ENCODE measurements at places on chromosomes 5 and 9. TPM values are rescaled to one million over a fixed set of nuclear protein-coding genes. Genes with fewer than 3 reads are reported as not detected.
A peak's percentile ranks its signal among the peaks of the same experiment; 100 is the strongest.

ZNF883 gene
- total RNA-seq, result 0.74 TPM

FGD3 gene
- total RNA-seq, result 24.3 TPM

PIP5KL1 gene
- total RNA-seq, result 4.9 TPM

SEPTIN8 gene
- total RNA-seq, result 37.8 TPM

PCDHB4 gene
- total RNA-seq, result 3.4 TPM

NOP16 gene
- total RNA-seq, result 5.0 TPM

DNA sequence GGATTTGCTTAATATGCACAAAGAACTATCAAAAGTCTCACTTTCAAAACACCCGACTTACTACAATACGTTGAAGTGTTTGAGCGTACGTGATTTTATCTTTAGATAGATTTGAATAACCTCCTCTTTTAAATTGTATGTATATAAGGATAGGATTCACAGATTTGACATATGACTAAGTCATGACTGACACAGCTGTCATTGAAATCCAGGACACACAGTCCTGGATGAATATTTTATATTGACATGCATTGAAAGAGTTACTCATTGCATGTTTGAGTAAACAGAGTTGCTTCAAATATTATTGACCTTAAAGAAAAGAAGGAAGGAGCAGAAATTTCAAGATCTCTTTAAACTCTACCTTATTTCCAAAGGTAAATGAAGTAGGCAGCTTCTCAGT is 3.3 kb downstream of the MUSK start:
- DNase-seq, result no peak
- H3K36me3 ChIP-seq, result no peaks in the 10 kb centered on the region
- no peak overlapping the region for H3K27ac ChIP-seq

DNA sequence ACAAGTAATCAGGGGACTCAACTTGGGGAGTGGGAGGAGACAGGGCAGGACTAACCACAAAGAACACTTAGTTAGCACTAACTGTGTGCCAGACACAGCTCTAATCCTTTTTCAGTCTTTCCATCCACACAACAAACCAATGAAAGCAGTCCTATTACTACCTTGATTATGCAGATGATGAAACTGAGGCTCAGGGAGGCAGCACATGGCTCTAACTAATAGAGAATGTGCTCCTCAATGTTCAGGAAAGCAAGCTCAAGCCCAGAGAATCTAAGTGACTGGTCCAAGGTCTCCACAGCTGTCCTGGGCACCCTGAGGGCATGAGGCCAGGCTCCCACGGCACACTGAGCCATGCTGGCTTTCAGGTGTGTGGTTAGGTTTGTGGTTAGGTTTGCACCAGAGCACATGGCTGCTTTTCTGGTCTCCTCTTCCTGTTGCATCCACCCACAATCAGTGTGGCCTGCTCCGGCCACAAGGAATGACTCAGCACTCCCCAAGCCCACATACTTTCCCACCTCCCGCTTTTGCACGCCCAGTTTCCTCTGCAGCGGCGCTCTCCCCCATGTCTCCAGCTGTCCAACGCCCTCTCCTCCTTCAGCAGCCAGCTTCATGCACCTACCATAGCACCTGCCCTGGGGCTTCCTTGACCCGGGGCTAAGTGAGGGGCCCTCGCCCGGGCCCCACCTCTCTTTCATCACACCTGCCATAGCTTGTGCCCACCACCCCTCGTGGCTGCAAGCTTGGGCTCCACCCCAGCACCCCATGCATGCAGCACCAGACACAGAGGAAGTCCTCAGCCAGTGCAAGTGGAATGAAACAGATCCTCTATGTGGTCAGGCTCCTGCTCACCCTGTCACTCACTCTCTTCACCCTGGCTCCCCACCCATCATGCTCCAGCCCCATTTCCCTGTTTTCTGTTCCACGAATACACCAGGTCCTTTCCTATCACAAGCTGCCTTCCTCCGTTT is 133.1 kb downstream of the GABBR2 start:
- no peak for DNase-seq
- H3K4me3 ChIP-seq, result no peak overlapping the region
- H3K36me3 ChIP-seq, result no peaks in the 10 kb centered on the region
- H3K4me1 ChIP-seq, result no peaks in the 10 kb centered on the region

DNA sequence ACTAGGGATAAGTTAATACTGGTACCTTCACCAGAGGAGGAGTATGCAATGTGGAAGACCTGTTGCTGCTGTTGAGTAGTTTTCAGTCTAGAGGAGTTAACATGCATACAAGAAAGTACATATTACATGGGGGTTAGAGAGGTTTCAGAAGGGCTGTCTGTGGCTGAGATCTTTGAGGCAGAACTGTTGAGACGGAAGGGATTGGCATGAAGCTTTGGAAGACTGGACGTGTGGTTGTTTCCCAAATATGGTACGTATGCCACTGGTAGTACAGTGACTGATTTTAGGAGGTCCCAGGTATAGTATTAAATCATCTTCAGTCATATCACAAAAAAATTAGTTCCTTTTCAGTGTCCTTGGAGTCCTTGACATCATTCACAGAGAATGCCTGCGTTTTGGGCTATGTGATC is 17.6 kb downstream of the TNFAIP8 start:
- no peaks in the 10 kb centered on the region for H3K27me3 ChIP-seq
- H3K27ac ChIP-seq, result no peak overlapping the region
- DNase-seq, result no peak

GRCh38 chr5:12624776-12625560 is 720.7 kb upstream of the CTNND2 start:
- no peaks in the 10 kb centered on the region for H3K36me3 ChIP-seq
- no peaks in the 10 kb centered on the region for H3K27me3 ChIP-seq
- no peak for DNase-seq
- no peak overlapping the region for H3K4me3 ChIP-seq
- H3K4me1 ChIP-seq, result no peaks in the 10 kb centered on the region
- no peak overlapping the region for H3K27ac ChIP-seq

- no peaks in the 10 kb centered on the region for H3K27me3 ChIP-seq
Observed at GRCh38 chr9:20256284-20256948, 365.9 kb downstream of the MLLT3 start.

- DNase-seq, result no peak
- H3K4me3 ChIP-seq, result no peak overlapping the region
- no peaks in the 10 kb centered on the region for H3K27me3 ChIP-seq
- H3K36me3 ChIP-seq, result peaks cover 13% of the 10 kb centered on the region
- no peak overlapping the region for H3K27ac ChIP-seq
Observed at GRCh38 chr5:31479706-31480105, 52.2 kb downstream of the DROSHA start.

GRCh38 chr5:116604805-116605204 is 30.2 kb upstream of the SEMA6A start:
- H3K4me3 ChIP-seq, result no peak overlapping the region
- H3K27ac ChIP-seq, result no peak overlapping the region
- H3K36me3 ChIP-seq, result no peaks in the 10 kb centered on the region
- no peaks in the 10 kb centered on the region for H3K27me3 ChIP-seq
- DNase-seq, result no peak

- no peak overlapping the region for H3K4me3 ChIP-seq
- no peaks in the 10 kb centered on the region for H3K4me1 ChIP-seq
- H3K36me3 ChIP-seq, result no peaks in the 10 kb centered on the region
- no peak for DNase-seq
Observed at GRCh38 chr9:129671519-129671918, 6.1 kb downstream of the PRRX2 start.

- no peaks in the 10 kb centered on the region for H3K27me3 ChIP-seq
- H3K4me3 ChIP-seq, result no peak overlapping the region
- no peak for DNase-seq
- no peaks in the 10 kb centered on the region for H3K36me3 ChIP-seq
- H3K4me1 ChIP-seq, result no peaks in the 10 kb centered on the region
- no peak overlapping the region for H3K27ac ChIP-seq
Observed at GRCh38 chr9:123434619-123435240, 78.7 kb downstream of the CRB2 start.

- H3K4me1 ChIP-seq, result no peaks in the 10 kb centered on the region
- no peaks in the 10 kb centered on the region for H3K27me3 ChIP-seq
- H3K36me3 ChIP-seq, result peaks cover 8% of the 10 kb centered on the region
- H3K27ac ChIP-seq, result no peak overlapping the region
- no peak overlapping the region for H3K4me3 ChIP-seq
Observed at GRCh38 chr9:6495466-6495865, 82.5 kb downstream of the UHRF2 start.

DNA sequence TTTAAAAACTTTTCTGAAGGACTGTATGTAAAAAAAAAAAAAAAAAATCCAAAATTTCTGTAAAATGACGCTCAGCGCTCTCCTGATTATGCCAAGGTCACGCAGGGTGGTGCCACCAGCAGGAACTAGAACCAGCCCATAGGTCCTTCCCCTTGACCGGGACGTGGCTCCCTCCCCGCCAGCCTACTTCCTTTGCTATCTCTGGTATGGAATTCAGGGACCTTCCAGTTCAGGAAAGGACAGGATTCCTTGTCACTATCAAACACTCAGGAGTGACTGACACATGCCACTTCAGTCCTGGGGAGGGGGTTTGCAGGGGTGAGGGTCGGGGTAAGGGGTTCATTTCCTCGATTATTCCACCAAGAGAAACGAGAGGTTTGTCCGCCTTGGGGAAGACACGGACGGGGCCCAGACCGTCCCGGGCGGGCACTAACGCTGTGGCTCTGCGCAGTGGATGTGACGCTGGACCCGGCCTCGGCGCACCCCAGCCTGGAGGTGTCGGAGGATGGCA is 18.8 kb downstream of the BTNL9 start:
- DNase-seq, result no peak
- no peak overlapping the region for H3K27ac ChIP-seq
- H3K4me3 ChIP-seq, result no peak overlapping the region
- H3K27me3 ChIP-seq, result peaks cover 90% of the 10 kb centered on the region
- H3K36me3 ChIP-seq, result no peaks in the 10 kb centered on the region

DNA sequence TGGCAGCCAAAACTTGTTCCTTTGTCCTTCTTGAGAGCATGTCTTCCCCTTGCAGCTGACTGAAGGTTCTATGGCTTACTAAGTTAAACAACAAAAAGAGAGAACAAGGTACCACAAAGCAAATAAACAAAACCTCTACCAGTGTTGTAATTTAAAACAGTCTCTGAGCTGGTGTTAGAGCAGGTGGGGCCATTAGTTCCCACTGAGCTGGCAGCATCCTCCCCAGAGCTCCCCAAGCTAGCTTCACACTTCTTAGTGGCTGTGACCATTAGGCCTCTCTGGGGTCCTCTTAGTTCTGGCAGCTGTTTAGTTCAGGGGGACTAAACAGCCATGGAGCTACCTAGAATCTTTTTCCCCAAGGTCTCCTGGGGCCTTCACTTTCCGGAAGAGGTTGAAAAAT is 128.6 kb upstream of the ELL2 start:
- DNase-seq, result no peak
- no peak overlapping the region for H3K4me3 ChIP-seq
- H3K27me3 ChIP-seq, result no peaks in the 10 kb centered on the region
- no peak overlapping the region for H3K27ac ChIP-seq

DNA sequence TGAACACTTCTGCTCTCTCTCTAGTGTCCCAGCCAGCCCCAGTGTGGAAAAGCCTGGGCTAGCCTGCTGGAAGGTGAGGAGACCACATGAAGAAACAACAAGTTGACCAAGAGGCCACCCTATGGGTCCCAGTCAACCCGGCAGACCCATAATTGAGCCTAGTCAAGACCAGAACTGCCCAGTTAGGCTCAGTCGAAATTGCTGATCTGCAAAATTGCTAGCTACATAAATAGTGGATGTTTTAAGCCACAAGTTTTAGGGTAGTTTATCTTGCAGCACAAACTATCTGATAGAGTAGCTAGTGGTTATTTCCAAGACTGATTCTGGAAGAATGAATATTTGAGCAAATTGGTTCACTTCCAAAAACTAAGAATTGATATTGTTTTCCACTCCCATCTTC is 82.3 kb upstream of the CCDC112 start:
- H3K36me3 ChIP-seq, result no peaks in the 10 kb centered on the region
- H3K27ac ChIP-seq, result no peak overlapping the region
- no peak for DNase-seq
- no peak overlapping the region for H3K4me3 ChIP-seq
- H3K4me1 ChIP-seq, result no peaks in the 10 kb centered on the region

DNA sequence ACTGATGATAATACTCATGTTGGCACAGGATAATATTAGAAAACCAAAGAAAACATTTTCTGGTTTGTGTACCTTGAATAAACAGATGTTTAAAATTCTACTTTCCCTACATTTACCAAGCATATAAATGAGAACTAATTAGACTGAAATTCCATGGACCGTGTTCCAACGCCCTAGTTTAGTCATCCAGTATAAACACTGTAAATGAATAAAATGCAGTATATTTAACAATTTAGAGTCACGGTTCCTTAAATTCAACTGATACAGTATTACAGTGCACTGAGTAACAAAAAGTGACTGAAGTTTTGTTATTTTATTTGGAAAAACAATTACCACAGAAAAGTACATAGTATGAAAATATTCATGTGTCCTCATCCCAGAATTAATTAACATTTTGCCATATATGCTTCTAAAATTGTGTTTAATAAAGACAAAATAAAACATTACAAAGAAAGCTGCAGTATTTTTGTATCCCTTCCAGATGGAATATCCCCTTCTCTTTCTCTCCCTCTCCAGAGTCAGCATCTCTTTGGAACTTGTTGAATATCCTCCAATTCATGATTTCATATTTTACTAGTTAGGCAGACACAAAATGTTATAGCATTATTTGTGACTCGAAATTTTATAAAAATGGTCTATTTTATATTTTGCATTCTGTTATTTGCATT is 112.5 kb downstream of the HMHB1 start:
- no peak overlapping the region for H3K27ac ChIP-seq
- no peak overlapping the region for H3K4me3 ChIP-seq
- DNase-seq, result no peak
- H3K4me1 ChIP-seq, result no peaks in the 10 kb centered on the region
- no peaks in the 10 kb centered on the region for H3K36me3 ChIP-seq

GRCh38 chr5:140576776-140577201 is 12.2 kb downstream of the SLC35A4 start:
- no peaks in the 10 kb centered on the region for H3K36me3 ChIP-seq
- no peaks in the 10 kb centered on the region for H3K27me3 ChIP-seq
- peaks cover 2% of the 10 kb centered on the region for H3K4me1 ChIP-seq
- H3K27ac ChIP-seq, result no peak overlapping the region
- H3K4me3 ChIP-seq, result no peak overlapping the region

- no peaks in the 10 kb centered on the region for H3K27me3 ChIP-seq
- DNase-seq, result no peak
- no peaks in the 10 kb centered on the region for H3K4me1 ChIP-seq
- H3K27ac ChIP-seq, result no peak overlapping the region
- no peak overlapping the region for H3K4me3 ChIP-seq
- no peaks in the 10 kb centered on the region for H3K36me3 ChIP-seq
Observed at GRCh38 chr5:82931110-82931509, 146.1 kb downstream of the TMEM167A start.

- no peak overlapping the region for H3K4me3 ChIP-seq
- no peak for DNase-seq
- H3K36me3 ChIP-seq, result peaks cover 22% of the 10 kb centered on the region
- peaks cover 19% of the 10 kb centered on the region for H3K4me1 ChIP-seq
- H3K27ac ChIP-seq, result no peak overlapping the region
Observed at GRCh38 chr9:124298646-124299235, 41.0 kb downstream of the NEK6 start.

- peaks cover 7% of the 10 kb centered on the region for H3K4me1 ChIP-seq
- peaks cover 2% of the 10 kb centered on the region for H3K36me3 ChIP-seq
- no peak overlapping the region for H3K4me3 ChIP-seq
- H3K27me3 ChIP-seq, result no peaks in the 10 kb centered on the region
- H3K27ac ChIP-seq, result peak overlapping the region; percentile 77
- DNase-seq, result no peak
Observed at GRCh38 chr5:151212406-151212798, 11.5 kb downstream of the CCDC69 start.

- H3K27me3 ChIP-seq, result no peaks in the 10 kb centered on the region
- no peaks in the 10 kb centered on the region for H3K36me3 ChIP-seq
- no peak for DNase-seq
- H3K4me1 ChIP-seq, result no peaks in the 10 kb centered on the region
Observed at GRCh38 chr9:135785013-135785575, 83.1 kb downstream of the KCNT1 start.
